ENCODE measurements at places on chromosomes 7 and 10.

GRCh38 chr10:132392811-132393694 is 3.9 kb upstream of the PWWP2B start:
- DNase-seq: no peak

GRCh38 chr10:63528084-63528744 is 7.0 kb downstream of the REEP3 start:
- no peak for DNase-seq

DNA sequence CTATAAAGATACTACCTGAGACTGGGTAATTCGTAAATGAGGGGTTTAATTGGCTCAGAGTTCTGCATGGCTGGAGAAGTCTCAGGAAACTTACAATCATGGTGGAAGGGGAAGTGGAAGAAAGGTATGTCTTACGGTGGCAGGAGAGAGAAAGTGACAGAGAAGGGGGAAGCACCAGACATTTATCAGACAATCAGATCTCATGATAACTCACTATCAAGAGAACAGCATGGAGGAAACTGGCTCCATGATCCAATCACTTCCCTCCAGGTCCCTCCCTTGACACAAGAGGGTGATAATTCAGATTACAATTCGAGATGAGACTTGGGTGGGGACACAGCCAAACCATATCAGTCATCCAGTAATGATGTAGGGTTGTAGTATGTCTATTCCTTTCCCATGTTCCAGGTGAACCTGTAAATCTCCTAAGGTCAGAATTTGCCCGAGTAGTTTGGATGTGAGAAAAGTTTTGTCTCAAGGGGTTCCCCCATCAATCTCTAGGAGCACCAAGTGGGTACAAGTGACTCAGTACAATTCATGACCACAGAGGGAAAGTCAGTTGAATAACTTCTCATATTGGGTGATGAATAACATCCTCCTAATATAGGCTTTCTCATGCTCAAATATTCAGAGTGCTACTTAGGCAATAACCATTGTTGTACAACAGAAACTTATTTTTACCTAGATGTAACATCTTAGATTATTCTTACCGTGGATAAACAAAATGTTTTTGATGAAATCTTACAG is 39.7 kb upstream of the MTPN start:
- DNase-seq: no peak

DNA sequence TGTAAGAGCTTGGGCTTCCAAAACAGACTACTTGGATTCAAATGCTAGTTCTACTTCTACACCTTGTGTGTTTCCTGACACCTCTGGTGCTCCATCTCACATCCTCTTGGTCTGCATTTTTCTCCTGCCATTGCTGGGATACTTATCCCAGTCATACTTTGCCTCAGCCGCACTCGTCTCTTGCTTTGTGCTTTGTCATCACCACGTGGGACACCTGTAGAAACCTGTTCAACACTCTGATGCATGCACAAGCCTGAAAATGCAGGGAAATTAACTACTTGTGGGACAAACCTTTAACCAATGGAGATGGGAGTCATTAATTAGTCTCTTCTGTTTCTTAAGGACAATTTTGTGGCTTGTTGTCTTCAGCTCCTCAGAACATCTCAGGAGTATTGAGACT is 94.2 kb upstream of the PHYHIPL start:
- no peak for DNase-seq

DNA sequence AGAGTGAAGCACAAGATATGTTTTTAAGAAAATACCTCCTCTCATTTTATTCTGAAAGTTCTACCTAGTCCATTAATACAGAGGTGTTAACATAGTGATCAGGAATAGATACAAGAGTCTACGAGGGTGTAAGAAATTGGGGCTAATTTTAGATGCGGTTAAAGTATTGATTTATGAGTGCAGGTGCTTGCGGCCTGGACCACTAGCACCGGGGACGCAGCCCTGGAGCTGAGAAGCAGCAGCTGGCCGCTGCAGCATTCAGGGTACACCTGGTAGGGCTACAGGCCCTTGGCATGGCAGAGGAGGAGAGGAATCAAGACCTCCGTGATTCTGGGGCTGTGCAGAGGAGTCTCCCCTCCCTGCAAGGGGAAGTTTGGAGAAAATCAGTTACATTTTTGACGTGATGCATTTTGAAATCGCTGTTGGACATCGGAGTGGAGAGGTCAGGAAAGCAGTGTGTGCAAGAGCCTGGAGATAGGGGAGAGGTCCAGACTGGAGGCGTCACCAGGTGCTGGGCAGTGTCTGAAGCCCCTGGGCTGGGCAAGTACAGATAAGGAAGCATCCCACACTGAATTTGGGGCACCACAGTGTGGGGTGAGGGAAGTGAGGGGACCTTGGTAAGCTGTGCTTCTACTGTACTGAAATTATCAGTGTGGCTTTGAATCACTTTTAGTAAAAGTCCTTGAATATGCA is 112.3 kb downstream of the VWC2 start:
- DNase-seq: no peak

GRCh38 chr10:99888622-99889021 is 106.2 kb downstream of the ABCC2 start:
- DNase-seq: no peak

- DNase-seq: no peak
These were observed 282.5 kb downstream of the GALNT17 start for GRCh38 chr7:71414490-71414889.

GRCh38 chr7:147904219-147904576 is 686.4 kb upstream of the C7orf33 start:
- no peak for DNase-seq

- no peak for DNase-seq
These were observed 618.5 kb downstream of the CCSER2 start for GRCh38 chr10:84946904-84947303.

DNA sequence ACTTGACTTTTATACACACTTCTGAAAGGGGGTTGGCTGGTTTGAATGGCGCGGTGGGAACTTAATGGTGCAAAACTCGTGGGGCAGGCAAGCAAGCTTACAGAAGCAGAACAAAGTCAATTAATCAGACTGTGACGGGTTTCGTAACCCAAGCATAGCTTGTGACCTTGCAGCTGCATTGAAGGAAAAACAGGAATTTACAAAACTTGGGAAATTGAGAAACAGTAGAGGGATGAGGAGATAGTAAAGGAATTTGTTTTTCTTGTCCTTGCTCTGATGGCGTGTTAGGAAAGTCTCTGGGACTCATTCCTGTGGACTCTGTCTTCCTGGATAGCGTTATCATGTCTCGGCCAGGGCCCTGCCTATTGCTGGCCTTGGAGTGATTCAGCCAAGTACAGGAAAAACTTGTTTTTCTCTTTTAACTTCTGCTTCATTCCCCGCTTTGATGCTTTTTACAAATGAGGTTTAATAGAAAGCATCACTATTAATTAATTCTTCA is 220.0 kb upstream of the KCND2 start:
- DNase-seq: no peak

DNA sequence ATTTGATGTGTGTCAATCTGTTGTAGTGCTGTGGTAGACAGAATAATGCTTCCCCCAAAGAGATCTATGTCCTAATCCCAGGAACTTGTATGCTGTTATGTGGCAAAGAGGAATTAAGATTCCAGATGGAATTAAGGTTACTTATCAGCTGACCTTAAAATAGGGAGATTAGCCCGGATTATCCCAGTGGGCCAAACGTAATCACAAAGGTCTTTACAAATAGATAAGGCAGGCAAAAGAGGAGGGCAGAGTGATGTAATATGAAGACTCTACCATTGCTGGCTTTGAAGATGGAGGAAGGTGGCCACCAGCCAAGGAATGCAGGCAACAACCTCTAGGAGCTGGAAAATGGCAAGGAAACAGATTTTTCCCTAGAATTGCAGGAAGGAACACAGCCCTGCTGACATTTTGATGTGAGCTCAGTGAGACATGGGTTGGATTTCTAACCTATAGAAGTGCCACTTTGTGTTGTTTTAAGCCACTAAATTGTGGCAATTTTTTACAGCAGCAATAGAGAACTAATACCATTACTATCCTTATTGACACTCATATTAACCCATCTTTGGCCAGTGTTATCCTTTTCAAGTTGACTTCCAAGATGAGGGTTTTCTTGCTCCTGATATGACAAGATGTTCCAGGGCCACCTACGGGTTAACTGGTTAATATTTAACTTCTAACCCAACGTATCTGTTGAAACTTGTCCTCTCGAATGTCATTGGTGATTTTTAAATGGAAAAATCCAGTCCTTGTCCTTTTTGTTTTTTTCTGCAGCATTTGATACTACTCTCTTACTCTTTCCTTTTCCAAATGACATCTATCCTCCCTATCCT is 29.3 kb downstream of the CYCS start:
- DNase-seq: no peak

DNA sequence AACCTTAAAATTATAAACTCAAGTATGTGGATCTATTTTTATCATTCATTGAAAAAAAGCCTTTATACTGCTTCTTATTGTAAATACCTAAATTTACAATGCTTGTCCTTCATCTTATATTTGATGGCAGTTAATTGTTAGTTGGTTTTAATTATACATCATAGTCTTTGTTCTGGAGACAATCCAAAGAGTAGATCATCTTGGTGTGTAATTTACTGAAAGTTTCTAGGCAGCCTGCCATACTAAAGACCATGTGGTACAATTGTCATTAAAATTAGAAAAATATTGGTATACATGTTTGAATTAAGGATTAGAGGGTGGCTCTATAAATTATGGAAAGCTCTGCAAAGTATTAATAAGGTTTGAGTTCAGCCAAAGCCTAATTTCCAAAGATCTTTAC is 231.4 kb downstream of the KCND2 start:
- DNase-seq: no peak

- no peak for DNase-seq
These were observed 281.4 kb upstream of the MKLN1 start for GRCh38 chr7:131046246-131046645.

DNA sequence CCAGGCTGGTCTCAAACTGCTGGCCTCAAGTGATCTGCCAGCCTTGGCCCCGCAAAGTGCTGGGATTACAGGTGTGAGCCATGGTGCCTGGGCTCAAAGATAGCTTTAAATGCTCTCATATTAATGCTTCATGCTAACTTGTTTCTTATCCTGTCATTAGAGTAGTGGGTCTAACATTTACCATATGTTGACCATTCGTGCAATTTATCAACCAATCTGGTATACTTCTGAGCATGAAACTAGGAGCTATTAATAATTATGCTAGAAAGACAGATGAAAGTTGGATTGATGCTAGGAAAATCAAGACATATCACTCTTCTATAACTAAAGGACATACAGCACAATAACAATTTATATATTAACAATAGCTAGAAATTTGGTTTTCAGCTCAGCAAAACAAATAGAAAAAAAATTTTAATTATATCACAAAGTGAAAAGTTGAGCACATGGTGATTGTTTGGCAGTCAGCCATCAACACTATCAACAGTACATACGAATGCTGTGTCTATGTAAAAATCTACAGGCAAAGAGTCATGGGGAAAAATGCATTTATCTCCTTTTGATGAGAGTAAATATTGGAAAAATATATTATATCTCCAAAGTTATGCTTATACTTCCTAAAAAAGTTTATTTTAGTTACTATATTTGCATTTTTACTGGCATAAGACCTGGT is 112.1 kb upstream of the ABCB5 start:
- no peak for DNase-seq

DNA sequence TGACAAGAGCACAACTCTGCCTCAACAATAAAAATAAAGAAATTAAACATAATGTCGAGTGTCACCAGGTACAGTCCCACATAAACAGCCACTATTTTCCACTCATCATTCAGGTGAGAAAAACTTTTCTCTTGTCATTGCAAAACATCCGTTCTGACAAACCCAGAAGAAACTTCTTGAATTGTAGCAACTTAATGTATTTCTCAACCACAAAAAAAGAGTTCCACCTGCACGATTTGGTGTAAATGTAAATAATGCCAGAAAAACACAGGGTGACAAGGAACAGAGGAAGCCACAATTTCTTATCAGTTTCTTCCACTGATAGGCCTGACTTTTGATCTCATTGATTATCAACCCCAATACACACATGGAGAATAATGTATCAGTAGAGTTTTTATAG is 26.8 kb upstream of the INSIG1 start:
- DNase-seq: no peak

All from CD4-positive, alpha-beta T cell treated with Interleukin-15 for 4 hours (primary cell).